ENCODE measurements at places on chromosomes 16 and 17.

DNA sequence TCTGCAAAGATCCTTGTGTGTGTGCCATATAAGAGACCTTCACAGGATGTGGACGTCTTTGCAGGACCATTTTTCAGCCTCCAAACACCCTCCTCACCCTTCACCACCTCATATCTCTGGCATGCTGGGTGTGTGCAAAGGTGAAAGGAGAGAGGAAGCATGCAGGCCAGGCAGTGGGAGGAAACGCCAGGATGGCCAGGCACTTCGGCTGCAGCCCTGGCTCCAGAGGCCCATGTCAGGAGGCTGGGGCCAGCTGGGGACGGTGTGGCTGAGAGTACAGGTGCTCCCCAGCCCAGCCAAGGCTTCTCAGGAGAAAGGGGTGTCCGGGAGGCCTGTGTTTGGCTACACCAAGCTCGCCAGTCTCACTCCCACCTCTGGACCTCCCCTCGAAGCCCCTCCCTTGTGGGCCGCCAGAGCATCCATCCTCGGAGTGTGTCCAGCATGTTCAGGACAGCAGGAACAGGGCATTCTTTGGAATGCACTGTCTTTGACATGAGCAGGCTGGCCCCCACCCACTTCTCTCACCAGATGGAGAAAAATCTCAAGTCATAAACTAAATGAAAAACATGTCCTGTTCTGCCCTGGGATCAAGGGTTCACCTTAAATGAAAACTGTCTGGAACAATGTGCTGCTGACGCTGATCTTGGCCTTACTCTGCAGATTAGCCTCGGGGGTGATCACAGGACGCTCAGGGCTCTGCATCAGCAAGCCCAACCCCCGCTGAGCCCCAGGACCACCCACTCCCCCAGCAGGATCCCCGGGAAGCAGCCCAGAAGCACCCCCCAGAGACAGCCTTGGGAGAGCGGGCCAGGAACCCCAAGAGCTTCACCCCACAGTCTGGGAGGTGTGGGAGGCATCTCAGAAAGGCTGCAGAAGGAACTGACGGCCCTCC, 15.9 kb downstream of the PEMT start:
- no peak for DNase-seq

- DNase-seq: no peak
Measured at GRCh38 chr17:46758614-46759013, 59.9 kb downstream of the WNT3 start.

GRCh38 chr16:22315979-22316378, 18.8 kb downstream of the POLR3E start:
- DNase-seq: no peak

DNA sequence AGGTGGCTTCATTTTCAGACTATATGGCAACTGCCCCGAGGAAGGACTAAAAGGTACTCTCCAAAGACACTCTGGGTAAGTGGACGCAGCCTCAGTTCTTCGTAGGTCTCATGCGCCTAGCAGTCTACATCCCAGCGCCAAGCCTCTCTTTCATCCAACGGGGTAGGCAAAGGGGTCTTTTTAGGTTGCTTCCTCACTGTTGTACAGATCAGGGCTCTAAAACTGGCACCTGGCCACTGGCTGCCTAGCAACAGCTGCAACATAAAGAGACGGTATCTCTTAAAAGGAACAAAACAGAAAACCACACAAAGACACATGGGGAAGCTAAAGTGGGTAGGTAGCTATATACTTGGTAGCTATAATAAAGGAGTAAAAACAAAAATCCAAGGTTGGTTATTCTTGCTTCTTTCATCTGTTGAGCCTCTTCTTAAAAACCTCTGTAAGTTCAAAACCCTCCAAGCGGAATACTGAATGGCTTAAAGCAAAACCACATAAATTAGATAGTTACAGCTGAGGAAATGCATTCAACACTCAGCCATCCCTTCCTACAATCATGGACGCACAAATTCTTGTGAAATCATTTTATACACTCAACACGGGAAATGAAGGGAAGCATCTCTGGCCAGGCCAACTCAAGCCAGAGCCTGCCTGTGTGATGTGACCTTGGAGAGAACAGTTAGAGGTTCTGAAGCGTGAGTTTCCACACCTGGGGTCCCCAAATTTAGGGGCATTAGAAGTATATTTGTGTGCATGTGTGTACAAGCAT, 22.7 kb downstream of the CYTH1 start:
- peak; percentile 30 for DNase-seq

DNA sequence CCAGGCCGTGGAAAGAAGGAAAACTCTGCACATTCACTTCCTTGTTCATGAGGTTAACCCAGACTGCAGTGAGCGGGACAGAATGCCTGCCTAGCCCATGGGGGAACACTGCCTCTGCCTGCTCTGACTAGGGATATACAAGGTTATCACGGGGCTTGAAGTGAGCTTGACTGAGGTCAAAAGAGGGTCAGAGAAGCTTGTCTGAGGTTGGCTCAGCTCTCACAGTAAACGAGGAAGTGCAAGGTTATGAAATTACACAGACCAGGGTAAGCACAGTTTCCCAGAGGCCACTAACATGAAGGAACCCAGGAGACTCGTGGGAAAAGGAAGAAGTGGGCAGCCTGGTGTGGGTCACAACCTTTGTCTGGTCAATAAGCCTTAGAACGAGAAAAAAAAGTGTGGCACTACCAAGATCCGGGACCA, 28.7 kb downstream of the HIC1 start:
- DNase-seq: no peak

DNA sequence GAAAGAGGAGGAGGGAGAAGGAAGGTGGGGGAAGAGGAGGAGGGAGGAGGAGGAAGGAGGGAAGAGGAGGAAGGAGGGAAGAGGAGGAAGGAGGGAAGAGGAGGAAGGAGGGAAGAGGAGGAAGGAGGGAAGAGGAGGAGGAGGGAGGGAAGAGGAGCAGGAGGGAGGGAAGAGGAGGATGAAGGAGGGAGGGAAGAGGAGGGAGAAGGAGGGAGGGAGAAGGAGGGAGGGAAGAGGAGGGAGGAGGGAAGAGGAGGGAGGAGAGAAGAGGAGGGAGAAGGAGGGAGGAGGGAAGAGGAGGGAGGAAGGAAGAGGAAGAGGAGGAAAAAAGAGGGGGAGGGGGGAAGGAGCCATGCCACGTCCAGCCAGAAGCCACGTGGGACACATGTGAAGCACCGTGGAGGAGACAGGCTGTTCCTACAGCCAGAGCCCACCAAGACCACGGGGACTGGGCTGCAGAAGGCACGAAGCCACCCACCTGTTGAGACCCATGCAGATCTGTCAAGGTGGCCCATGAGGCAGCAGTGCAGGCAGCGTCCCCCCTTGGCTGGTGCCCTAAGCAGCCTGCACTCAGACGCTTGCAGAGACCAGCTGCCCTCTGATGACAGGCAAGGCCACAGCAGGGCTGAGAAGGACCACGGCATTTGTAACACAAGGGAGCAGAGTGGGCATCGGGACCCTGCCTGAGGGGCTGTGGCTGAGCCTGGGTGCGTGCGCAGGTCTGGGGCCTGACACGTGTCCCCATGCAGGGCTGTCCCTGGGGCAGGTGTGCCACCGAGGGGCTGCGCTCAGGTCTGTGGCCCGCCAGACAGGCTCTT, 10.3 kb downstream of the NDUFAF8 start:
- DNase-seq: no peak

- DNase-seq: no peak
Measured at GRCh38 chr16:67928147-67928546, 3.5 kb downstream of the CTRL start.

DNA sequence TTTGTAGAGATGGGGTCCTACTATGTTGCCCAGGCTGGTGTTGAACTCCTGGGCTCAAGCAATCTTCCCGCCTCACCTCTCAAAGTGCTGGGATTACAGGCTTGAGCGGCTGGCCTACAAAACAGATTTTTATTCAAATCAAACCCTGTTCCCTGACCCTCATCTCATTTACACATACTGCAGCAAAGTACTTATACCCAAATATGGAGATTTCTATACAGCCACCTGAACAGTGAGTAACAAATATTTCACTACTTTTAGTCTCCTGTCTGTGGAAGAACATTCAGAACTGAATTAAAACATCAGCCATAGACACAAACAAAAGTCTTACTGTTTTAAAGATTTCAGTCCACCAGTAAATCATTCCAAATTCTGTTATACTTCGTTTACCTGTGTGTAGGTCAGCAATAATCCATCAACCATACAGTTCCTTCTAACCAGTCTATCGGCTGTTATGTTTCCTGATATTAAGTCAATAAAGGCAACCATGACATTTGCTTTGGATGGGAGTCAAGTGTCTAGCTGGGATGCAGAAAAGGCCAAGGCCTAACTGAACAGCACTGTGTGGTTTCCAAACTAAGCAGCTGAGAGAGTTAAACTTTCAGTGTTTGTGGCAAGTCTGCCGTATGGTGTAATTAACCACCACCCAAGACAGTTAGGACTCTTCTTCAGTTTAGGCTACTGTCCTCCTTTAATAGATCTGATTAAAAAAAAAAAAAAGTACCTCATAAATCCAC, 22.3 kb downstream of the ERN1 start:
- DNase-seq: no peak

DNA sequence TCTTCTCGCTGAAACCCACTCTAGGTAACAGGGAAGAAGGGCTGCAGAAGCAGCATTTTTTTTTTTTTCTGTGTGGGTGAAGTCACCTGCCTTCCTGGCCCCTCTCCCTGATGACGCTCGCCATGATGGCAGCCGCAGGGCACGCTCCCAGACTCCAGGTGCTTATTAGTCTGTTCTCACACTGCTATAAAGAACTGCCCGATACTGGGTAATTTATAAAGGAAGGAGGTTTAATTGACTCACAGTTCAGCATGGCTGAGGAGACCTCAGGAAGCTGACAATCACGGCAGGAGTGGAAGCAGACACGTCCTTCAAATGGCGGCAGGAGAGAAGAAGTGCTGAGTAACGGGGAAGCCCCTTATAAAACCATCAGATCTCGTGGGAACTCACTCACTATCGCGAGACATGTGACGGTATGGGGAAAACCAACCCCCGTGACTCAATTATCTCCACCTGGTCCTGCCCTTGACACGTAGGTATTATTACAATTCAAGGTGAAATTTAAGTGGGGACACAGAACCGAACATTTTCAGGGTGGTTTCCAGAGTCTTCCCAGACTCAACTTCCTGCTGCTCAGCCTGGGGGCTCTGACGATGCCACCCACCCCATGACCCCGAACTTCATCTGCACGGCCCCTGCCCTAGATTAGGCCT, 34.9 kb upstream of the NLRP1 start:
- no peak for DNase-seq

DNA sequence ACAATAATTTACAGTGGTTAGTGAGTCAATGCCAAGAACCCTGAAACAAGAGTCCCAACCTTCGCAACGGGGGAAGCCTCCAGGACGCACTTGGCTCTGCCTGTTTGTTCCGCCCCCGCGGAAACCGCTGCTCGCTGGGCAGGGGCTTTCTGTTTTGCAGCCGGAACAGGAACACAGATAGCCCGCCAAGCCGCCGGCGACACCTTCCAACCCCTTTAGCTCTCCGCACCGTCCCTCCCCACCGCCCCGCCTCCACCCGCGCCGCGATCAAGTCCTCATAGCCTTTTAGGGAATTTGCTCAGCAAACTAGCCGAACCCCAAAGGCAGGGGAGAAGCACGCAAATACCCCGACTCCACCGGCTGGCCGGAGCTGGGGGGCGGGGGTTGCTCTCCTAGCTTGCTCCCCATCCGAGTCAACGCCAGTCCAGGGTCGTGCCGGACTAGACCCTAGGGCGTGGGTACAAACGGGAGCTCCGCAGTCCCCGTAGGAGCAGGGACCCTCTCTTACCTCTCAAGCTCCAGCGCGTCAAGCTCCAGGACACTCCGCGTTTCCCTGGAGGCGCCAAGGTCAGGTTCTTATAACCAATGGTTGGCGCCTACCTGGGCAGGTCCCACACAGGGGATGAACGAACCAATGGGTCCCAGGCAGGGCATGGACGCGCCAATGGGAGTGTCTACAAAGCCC, at the start of gene SLFN13:
SLFN13 (minus strand) TSS at position 553 of the 685 bp plus-strand sequence. CDS start 3,086 bp downstream, outside the sequence.
- no peak for DNase-seq

GRCh38 chr16:5575646-5576245, 478.2 kb upstream of the EEF2KMT start:
- DNase-seq: no peak

- no peak for DNase-seq
Measured at GRCh38 chr16:84874004-84874435, 54.2 kb downstream of the CRISPLD2 start.

DNA sequence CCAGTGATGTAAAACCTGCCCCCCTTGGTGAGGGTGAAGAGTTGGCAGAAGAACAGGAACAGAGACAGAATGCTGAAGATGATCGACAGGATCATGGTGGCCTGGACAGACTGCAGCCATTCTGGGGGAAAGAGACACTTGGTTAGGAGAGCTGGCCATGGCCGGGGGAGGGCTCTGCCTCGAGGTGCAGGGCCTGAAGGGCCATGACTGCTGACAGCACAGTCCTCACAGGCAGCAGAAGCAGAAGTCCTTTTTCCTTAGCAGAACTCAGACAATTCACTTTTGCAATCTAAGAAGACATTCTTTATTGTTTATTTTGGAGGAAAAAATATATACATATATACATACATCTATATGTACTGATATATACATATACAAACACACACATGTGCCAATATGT, 25.6 kb downstream of the PMP22 start:
- no peak for DNase-seq

DNA sequence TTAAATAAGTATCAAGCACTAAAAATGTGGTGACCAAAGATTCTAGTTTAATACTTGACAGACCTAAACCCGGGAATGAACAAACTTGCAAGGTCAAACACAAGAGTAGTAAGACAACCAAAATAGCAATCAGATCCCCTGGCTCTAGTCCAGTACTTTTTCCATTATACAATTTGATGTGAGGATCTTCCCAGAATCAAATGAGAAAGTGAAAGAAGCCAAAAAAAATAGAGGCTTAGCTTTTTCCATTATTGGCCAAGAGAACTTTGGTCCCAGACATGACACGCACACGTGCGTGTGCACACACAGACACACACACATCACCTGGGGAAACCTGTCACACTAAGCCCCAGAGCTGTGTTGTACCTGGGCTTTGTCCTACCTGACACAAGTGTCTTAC, 300.6 kb upstream of the CDH5 start:
- DNase-seq: no peak

DNA sequence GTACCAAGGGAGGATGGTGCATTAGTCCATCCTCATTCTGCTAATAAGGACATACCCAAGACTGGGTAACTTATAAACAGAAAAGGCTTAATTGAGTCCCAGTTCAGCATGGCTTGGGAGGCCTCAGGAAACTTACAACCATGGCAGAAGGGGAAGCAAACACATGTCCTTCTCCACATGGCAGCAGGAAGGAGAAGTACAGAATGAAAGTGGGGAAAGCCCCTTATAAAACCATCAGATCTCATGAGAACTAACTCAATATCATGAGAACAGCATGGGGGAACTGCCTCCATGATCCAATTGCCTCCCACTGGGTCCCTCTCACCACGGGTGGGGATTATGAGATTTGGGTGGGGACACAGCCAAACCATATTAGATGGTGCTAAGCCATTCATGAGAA, 84.5 kb downstream of the SEC14L1 start:
- no peak for DNase-seq

- DNase-seq: no peak
Measured at GRCh38 chr16:71532366-71532765, 6.1 kb downstream of the CHST4 start.

DNA sequence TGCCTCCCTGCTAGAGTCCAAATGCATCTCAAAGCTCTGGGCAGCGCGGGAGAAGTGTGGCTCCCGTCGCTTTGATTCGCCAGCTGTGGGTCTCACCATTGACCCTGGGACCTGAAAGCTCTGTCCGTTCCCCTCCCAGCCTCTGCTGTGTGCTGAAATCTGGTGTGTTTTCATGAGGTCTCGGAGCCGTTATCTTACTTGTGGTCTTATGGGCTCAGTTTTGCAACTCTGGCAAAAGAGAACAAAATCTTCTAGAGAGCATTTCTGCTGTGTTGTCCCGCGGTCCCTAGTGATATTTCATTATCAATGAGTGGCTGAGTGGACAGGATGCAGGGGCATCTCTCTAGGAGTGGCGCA, 13.3 kb downstream of the CRISPLD2 start:
- DNase-seq: no peak

- DNase-seq: no peak
Measured at GRCh38 chr16:378821-379182, 3.0 kb downstream of the PGAP6 start.
